ENCODE measurements at places on chromosomes 5 and 9.

DNA sequence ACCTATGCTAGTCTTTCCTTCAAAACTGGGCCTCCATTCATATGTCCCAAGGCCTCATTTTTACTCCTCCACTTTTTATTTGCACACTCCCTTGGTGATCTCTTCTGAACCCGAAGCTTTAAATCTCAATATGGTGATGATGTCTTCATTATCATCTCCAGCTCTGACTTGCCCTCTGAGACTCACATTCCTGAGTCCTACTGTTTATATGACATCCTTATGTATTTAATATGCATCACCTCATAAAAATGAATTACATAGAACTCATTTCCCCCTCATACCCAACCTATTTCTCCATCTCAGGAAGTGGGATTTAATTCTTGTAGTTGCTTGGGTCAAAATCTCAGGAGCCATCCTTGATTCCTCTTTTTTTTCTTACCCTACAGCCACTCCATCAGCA is 473.0 kb downstream of the EBF1 start:
- DNase-seq, result no peak

DNA sequence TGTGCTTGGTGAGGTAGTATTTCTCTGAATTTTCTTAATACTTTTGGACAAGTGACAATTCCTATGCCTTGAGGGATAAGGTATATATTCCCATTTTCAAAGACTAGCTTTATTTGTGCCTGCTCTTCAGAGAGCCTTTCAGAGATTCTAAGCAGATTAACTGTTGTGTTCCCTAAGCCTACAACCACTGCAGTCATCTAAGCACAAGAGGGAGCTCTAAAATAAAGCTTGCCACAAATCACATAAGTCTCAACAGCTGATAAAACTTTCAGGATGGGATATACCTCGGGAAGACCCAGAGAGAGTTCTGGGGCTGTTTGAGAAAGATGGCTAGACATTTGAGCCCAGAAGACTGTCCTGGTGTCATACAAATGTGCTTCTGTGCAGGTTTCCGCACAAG is 157.3 kb downstream of the CYLC2 start:
- DNase-seq, result no peak

- DNase-seq, result peak; percentile 33
These were observed 203.9 kb downstream of the FRMD3 start for GRCh38 chr9:83334320-83334719.

GRCh38 chr9:26313108-26313507 is 579.5 kb downstream of the CAAP1 start:
- DNase-seq, result no peak

DNA sequence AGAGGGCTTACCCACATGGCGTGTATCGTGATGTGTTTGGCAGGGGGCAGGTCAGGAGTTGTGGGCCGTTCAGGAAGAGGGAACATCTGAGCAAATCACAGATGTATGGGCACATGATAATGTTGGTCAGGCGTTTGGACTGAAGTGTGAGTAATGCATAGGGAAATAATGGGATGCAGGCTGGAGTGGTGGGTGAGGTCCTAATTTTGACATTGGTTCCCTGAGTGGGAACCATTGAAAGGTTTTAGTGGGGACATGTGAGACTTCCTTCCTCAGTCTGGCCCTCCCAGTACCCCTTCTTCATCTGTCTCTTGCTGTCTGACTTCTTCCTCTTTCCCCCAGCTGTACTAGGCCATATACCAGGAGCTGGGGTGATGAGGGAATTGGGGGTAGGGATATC is 7.6 kb downstream of the OTULIN start:
- DNase-seq, result no peak

DNA sequence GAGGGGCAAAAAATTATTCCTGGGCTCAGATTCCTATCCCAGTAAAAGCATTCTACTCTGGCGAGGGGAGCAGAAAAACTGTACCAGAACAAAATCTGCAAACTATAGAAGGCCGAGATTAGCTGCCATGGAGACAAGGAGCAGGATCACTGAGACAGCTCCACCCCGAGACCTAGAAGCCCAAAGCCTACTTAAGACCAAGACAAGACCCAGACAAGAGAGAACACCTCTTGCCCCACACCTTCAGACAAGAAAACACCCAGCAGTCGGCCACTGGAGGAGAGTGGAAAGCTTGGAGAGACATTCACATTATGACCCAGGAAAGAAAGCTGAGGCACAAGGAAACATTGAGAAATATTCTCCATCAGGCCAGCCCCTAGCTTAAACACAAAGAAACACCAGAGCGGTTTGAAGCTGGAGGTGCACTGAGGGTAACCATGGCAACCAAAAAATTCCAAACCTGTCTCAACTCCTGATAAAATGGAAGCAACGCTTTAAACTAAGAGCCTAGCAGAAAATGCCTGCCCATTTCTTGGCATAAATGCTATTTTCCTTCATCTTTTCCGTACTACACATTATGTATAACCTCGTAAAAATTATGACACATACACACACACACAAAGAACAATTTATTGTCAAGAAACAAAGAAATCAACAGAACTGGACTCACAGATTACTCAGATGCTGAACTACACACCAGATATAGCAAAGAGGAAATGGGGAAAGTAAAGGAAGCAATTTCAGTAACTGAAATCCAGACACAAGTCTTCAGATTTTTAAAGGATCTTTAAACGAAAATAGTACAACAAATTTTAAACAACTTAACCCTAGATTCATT is 53.8 kb upstream of the FTMT start:
- DNase-seq, result no peak

DNA sequence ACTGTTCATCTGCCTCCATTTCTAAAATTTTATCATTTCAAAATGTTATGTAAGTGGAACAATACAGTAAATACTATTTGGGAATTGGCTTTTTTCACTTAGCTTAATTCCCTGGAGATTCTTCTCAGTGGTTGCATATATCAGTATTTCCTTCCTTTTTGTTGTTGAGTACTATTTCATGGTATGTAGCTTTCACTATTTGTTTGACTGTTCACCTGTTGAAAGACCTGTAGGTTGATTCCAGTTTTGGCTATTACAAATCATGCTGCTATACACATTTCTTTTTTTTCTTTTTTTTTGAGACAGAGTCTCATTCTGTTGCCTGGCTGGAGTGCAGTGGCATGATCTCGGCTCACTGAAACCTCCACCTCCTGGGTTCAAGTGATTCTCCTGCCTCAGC is 33.0 kb upstream of the PWWP2A start:
- DNase-seq, result no peak

- DNase-seq, result no peak
These were observed 631 bp downstream of the B4GALT7 start for GRCh38 chr5:177600508-177601018.

- DNase-seq, result no peak
These were observed 217.2 kb downstream of the MEF2C start for GRCh38 chr5:88665750-88666215.

DNA sequence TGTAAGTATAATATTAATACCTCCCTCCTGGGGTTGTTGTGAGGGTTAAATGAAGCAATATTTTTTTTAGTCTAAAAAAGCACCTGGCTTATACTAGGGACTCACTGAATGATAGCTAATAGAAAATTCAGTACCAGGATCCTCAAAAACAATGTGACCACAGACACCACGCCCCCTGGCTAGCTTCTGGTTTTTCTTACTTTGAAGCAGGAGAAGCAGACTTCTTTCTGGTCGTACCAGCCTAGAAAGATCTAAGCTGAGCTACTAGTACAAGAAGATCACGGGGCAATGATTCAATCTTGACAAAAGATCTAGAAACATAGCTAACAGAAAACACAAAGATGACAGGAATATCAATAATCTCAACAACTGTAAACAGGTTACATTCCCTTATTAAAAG is 218.5 kb upstream of the SLC30A5 start:
- DNase-seq, result no peak

- no peak for DNase-seq
These were observed 249.8 kb upstream of the ZNF608 start for GRCh38 chr5:124996023-124996763.

- no peak for DNase-seq
These were observed 200.7 kb downstream of the PARP8 start for GRCh38 chr5:50867140-50867539.

- no peak for DNase-seq
These were observed 176.2 kb downstream of the GABBR2 start for GRCh38 chr9:98532574-98532973.

GRCh38 chr5:149519601-149520000 is 31.6 kb downstream of the CSNK1A1 start:
- DNase-seq, result no peak

GRCh38 chr9:125771037-125771436 is 23.9 kb downstream of the PBX3 start:
- no peak for DNase-seq

DNA sequence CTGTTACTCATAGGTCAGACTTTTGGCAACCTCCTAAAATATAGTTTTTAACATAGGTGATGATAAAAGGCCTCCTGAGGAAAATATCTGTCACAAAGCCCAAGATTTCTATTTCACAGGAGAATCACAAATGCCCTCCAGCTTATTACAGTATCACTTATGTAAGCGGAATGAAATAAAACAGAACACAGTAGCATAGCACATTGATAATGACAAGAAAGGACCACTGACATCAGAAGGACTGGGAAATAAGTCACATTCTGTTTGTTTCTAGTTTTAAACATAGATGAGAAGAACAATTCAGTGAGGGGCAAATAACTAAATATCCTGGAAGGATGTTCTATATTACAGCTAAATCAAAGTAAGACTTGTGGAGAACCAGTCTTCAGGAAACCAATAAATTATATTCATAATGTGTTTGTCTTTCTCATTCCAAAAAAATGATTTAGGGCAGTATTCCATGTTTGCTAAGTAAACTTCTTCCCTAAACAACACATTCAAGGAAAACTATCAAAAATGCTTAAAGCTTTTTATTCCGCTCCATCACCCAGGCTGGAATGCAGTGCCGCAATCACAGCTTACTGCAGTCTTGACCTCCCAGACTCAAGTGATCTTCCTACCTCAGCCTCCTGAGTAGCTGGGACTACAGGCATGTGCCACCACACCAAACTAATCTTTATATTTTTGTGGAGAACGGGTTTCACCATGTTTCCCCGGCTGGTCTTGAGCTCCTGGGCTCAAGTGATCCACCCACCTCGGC is 20.8 kb upstream of the CTNNAL1 start:
- DNase-seq, result no peak

DNA sequence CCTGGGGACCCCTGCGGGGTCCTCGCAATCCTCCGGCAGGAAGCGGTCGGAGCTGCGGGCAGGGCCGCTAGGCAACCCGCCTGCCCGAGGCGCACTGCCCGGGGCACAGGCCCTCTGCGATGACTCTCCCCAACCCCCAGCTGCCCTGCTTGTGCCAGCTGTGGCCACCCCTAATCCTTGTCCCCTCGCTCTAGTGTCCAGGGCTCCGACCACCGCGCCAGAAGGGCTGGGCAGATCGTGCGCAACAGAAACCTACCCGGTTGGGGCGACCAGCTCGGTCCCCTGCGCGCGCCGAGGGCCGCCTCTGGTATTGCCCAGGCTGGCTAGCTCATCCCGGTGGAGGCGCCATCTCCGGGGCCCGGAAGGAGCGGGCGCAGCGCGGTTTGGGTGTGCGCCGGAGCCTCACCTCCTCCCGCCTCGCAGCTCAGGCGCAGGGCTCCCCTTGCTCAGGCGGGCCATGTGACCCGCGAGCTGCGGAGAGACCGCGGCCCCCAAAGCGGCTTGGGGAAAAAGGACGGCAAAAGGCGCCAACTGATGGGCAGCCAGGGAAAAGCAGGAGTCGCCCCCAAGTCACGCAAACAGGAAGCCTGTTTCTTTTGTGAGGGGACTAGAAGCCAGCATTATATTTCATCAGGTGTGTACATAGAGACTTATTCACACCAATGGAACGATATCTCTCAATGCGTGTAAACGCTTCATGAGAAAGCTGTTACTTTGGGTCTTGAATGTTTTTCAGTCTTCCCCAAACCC is 46.8 kb upstream of the RNF20 start:
- no peak for DNase-seq

DNA sequence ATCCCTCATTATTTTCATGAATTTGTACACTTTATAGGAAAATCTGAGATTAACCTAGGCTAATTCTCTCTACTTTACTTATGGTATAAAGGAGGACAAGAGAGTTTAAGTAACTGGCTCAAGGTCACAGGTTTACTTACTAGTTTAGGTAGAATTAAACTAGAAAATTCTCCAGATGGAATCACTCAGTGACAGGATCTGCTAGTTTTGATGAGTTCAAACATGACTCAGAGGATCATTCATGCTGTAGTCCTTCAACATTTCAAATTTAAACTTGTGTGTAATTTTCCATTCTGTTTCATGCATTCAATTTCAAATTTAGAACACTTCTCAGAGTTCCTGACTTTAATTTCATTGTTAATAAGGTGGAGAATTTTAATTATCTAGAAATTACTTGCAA is 485.7 kb upstream of the TUSC1 start:
- DNase-seq, result no peak

DNA sequence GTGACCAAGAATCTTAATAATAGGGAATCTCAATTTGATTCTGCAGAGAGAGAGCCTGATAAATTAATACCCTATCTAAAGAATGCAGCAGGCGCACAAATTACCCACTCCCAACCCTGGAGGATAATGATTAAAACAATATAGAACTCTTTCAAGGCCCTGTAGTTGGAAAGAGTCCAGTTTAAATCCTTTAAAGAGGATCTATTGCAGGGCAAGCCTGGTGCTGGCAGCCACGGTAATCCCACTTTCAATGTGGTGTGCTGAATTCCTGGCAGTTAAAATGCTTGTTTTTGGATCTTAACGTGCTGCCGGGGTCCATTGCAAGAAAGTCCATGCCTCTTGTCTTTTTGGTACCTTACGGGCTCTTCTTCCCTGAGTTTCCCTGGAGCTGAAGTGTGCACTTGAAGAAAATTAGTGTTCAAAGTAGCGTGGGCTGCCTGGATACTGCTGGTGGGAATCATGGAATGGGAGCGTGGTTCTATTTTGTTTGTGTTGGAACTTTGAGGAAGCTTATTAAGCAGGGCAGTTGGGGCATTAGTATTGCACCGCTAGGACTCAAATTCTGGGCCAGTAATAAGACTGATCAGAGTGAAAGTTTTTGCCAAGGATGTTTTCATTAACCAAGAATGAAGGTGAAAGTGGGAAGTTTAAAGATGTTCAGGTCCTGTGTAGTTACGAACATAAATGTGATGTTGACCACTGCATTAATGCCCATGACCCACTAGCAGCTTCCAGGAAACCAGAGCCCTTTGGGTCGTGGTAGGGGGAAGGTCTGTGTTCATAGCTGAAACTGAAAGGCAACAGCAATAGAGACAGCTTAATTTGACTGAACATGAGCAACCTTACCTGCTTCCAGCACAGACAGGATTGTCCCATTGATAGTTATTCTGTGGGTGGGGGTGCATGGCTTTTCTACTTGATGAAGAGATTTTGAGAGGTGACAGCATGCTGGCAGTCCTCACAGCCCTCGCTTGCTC is 20.8 kb downstream of the MARCHF6 start:
- no peak for DNase-seq

DNA sequence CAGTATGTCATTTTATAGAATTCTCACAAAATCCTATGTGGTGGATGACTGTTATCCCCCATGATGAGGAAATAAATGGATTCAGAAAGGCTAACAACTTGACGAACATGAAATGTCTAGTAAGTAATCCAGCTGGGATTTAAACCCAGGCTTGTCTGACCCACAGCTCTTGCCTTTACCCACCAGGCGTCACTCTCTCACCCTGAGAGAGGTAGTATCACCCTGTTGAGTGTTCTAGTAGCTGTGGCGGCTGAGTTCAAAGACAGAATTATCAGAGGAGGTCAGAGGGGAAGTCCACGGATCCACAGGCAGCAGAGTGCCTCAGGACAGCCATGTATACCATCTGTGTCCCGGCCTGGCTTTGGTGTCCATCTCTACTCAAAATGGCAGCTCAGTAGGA is 113.8 kb downstream of the ZNF462 start:
- DNase-seq, result no peak

Measured in stimulated activated CD8-positive, alpha-beta memory T cell treated with anti-CD3 and anti-CD28 coated beads, Interleukin-7, amount 100 ng/mL, for 4 hours (primary cell).